DND-41 (cell line): ENCODE measurements at places on chromosomes 3 and 15.

GRCh38 chr3:76308541-76308940 is 523.2 kb upstream of the ZNF717 start:
- no peak for DNase-seq

- DNase-seq = no peak
Measured at GRCh38 chr3:46690798-46691197, 2.7 kb downstream of the ALS2CL start.

GRCh38 chr15:86935841-86936240 is 856.2 kb downstream of the AGBL1 start:
- no peak for DNase-seq

DNA sequence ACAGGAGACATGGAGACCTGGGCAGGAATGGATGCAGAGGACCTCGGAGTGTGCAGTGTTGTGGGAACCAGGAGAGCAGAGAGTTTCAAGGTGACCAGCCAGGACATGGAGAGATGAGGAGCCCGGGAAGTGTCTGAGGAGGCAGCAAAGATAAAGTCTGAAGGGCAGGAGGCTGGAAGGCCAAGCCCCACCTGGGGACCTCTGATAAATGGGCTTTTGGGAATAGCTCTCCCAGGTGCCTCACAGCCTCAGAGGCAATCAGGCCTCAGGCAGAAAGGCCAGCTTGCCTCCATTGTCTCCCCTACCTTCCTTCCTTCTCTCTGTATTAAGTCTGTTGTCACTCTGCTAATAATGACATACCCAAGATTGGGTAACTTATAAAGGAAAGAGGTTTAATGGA is 97.5 kb upstream of the TPM1 start:
- no peak for DNase-seq
